ENCODE measurements at places on chromosomes 1 and 21.

GRCh38 chr1:11736746-11737639 lies 1.1 kb downstream of the AGTRAP start:
- DNase-seq, result no peak

- DNase-seq, result no peak
These were observed 690 bp downstream of the C1orf216 start for GRCh38 chr1:35717911-35718476.

- no peak for DNase-seq
These were observed 29.1 kb upstream of the C21orf91 start for GRCh38 chr21:17848228-17848627.

DNA sequence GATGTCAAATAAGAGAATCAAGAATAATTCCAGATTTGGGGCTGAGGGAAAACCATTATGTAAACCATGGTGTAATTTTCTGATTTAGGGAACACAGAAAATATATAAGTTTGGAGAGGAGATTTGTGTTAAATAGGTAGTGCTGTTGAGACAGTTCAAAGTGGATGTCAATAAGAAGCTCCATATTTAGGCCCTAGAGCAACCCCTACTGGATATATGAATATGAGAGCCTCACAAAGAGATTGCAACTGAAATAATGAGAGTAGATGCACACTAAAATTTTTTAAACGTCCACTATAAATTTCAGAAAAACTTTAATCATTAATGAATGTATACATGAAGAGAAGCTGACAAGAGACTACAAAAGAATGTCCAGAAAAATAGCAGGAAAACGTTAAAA lies 1447.8 kb upstream of the PRMT6 start:
- DNase-seq, result no peak

DNA sequence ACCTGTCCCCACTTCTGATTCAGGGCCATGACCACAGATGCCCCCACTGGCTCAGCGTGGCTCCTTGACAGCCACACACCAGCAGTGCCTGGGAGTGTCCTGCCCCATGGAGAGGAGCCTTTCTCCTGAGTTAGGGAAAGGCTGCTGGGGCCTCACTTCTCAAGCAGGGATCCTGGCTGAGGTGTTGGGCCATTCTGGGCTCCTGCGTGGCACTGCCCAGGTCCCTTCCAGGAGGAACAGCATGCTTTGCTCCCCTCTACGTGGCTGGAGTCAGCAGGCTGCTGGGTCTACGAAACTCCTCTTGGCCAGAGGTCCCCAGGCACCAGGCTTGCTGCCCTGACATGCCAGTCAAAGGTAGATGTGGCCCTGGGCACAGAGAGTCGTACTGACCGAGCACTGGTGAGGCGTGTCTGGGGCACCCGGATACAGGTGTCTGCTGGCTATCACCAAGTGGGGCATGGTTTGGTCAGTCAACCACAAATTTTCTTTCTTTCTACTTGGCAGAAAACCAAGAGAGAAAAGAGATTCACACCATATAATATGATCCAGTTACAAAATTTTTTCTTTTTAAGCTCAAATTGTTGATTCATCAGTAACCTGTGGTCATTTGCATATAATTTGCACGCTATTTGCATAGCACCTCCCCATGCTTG lies 4.1 kb downstream of the ADORA1 start:
- no peak for DNase-seq
